Activated naive CD4-positive, alpha-beta T cell treated with anti-CD3 and anti-CD28 coated beads for 36 hours (primary cell): ENCODE measurements at places on chromosomes 6 and 20. TPM values are rescaled to one million over a fixed set of nuclear protein-coding genes. Genes with fewer than 3 reads are reported as not detected.

Gene SLC22A16
- not detected for total RNA-seq

- DNase-seq: no peak
- no peak overlapping the region for H3K4me3 ChIP-seq
- peaks cover 6% of the 10 kb centered on the region for H3K27me3 ChIP-seq
- no peak overlapping the region for H3K27ac ChIP-seq
- peaks cover 3% of the 10 kb centered on the region for H3K4me1 ChIP-seq
Observed at GRCh38 chr20:19502169-19502568, 255.9 kb upstream of the RIN2 start.

- H3K27me3 ChIP-seq: peaks cover 2% of the 10 kb centered on the region
- no peak overlapping the region for H3K4me3 ChIP-seq
- no peaks in the 10 kb centered on the region for H3K36me3 ChIP-seq
- DNase-seq: no peak
Observed at GRCh38 chr6:141580988-141581552, 551.7 kb upstream of the GJE1 start.

- DNase-seq: no peak
- no peaks in the 10 kb centered on the region for H3K36me3 ChIP-seq
- H3K4me1 ChIP-seq: no peaks in the 10 kb centered on the region
- H3K27ac ChIP-seq: no peak overlapping the region
- H3K27me3 ChIP-seq: peaks cover 13% of the 10 kb centered on the region
- no peak overlapping the region for H3K4me3 ChIP-seq
Observed at GRCh38 chr6:150276937-150277742, 91.7 kb upstream of the IYD start.

Gene PTCRA
- not detected for total RNA-seq

DNA sequence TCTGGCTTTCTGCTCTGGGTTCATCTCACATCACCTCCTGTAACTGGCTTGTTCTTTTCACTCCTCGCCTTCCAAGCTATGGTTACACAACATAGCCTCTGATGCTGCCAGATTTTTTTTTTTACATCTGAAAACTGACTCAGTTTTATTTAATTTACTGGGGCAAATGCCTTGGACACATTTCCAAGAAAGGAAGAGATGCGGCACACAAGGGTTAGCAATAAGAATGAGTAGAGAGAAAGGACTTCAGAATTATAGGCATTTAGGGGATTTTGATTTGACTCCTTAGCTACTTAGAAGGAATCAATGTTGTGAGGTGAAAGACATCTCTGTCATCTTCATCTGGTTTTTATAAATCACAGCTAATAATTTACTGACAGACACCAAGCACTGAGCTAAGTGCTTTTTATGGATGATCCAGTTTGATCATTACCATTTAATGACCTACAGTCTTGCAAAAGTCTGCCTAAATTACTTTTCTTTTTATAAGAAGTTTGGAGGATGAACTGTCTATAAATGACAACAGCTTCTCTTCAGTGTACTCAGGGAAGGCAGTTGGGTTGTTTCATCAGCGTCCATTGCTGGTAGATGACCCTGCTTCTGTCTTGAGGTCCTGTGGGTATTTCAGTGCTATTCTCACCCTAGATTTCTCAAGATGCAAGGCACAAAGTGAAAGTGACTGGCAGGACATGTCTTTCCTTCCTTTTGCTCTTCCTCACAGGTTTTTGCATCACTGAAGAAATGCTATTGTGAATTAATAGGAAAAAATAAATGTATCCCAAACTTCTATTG, 31.1 kb downstream of the LAMA4 start:
- H3K27me3 ChIP-seq: peaks cover 6% of the 10 kb centered on the region
- DNase-seq: no peak
- H3K4me3 ChIP-seq: no peak overlapping the region
- no peaks in the 10 kb centered on the region for H3K36me3 ChIP-seq
- no peaks in the 10 kb centered on the region for H3K4me1 ChIP-seq

- H3K27me3 ChIP-seq: no peaks in the 10 kb centered on the region
- peaks cover 31% of the 10 kb centered on the region for H3K4me1 ChIP-seq
- no peak for DNase-seq
- H3K4me3 ChIP-seq: no peak overlapping the region
- H3K27ac ChIP-seq: no peak overlapping the region
Observed at GRCh38 chr6:149076355-149076734, 241.2 kb upstream of the TAB2 start.

GRCh38 chr6:105875974-105876640, 210.0 kb upstream of the PRDM1 start:
- H3K27ac ChIP-seq: no peak overlapping the region
- peaks cover 38% of the 10 kb centered on the region for H3K27me3 ChIP-seq
- H3K4me3 ChIP-seq: no peak overlapping the region
- peaks cover 36% of the 10 kb centered on the region for H3K4me1 ChIP-seq
- DNase-seq: no peak

GRCh38 chr6:54050750-54051149, 60.5 kb upstream of the MLIP start:
- H3K36me3 ChIP-seq: no peaks in the 10 kb centered on the region
- no peaks in the 10 kb centered on the region for H3K4me1 ChIP-seq
- H3K4me3 ChIP-seq: no peak overlapping the region
- DNase-seq: no peak

DNA sequence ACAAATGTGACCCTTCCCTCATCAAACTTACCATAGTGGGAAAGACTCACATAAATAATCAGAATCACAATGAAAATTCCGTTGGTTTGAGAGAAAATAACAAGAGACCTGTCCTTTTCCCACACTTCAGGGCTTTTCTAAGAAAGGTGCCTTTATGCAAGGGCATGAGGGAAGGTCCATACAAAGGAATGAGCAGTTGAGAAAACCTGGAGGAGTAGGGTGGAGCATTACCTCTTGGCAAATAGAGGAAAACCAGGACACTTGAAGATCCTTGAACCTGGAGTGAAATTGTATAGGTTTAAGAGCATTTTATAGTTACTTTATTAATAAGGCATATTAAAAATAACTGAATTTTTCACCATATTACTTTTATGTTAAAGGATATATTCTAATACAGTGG, 54.3 kb downstream of the UBR2 start:
- H3K36me3 ChIP-seq: peaks cover 12% of the 10 kb centered on the region
- H3K4me1 ChIP-seq: no peaks in the 10 kb centered on the region
- H3K27me3 ChIP-seq: no peaks in the 10 kb centered on the region
- no peak overlapping the region for H3K27ac ChIP-seq
- H3K4me3 ChIP-seq: no peak overlapping the region
- DNase-seq: no peak

DNA sequence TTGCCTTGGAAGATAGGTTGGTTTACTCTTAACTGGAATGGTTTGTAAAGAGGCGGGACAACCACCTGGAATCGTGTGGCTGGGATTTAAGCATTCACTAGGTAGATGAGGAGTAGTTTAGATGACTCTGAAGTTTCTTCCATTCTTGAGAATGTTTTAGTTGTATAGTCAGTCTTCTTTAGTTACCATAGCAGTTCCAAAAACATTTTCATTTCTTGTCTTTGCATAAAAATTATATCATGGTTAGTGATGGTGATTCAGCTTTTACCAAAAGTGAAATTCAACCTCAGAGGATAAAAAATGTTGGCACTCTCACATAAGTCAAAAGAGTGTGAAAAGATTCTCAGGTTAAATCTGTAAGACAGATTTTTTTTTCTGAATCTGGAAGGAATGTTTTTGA, 70.3 kb downstream of the SMAP1 start:
- peak overlapping the region; percentile 38 for H3K27ac ChIP-seq
- H3K27me3 ChIP-seq: no peaks in the 10 kb centered on the region
- peaks cover 40% of the 10 kb centered on the region for H3K4me1 ChIP-seq
- H3K36me3 ChIP-seq: peaks cover 51% of the 10 kb centered on the region

DNA sequence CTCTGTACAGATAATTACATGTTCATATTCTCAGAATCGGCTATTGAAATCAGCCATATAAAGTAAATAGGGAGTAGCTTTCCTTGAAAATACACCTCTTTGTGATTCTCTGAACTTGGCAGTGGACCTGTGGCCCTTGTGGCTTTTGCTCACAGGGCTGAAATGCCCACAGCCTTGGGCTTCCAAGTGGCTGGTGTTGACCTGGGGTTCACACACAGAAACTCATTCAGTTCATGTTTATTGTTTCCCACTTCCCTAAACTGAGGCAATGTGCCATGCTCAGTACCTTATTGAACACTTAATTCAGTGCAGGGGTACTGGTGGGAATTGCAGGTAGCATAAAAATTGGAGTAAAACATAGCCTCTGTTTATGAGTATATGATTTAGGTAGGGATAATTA, 19.1 kb upstream of the TULP4 start:
- DNase-seq: no peak
- H3K4me3 ChIP-seq: no peak overlapping the region
- peaks cover 21% of the 10 kb centered on the region for H3K4me1 ChIP-seq
- no peak overlapping the region for H3K27ac ChIP-seq
